AG10803 (cell line): ENCODE measurements at places on chromosomes 7 and 10.
A peak's percentile ranks its signal among the peaks of the same experiment; 100 is the strongest.

DNA sequence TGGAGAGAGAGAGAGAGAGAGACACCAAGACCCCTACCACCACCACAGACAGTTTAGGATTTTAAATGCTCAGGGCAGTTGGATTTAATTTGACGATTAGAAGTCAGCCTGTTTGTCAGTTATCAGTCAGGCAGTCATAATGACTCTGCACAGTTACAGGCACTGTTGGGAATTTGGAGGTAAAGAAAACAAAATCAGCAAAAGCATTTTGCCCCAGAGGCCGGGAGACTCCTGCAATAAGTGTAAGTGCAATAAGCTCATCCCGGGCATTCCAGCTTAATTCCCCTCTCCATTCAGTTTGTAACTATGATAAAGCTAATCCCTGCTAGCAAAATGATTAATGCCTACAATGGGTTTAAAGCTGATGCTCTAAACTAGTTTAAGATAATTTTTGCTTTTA lies 13.5 kb downstream of the SEMA3C start:
- DNase-seq: no peak

- peak; percentile 28 for DNase-seq
Observed at GRCh38 chr10:125038637-125039036, 96.7 kb downstream of the ZRANB1 start.

DNA sequence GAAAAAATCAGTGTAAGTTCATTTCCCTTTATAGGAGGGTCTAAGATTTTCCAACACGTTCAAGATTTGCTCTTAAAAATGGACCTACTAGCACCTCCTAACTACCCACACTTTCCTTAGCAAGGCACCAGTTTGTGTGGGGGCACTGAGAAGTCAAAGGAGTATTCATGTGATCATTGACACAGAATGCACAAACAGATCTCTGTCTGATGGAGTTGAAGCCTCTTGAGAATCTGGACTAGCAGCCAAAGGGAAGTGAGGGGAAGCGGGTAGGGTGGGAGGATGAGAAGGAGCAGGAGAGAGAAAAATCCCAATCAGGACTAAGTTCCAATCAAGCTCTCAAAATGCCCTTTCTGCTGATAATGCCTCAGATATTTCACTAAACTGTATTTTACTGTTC lies 4.1 kb downstream of the MMS19 start:
- DNase-seq: no peak

DNA sequence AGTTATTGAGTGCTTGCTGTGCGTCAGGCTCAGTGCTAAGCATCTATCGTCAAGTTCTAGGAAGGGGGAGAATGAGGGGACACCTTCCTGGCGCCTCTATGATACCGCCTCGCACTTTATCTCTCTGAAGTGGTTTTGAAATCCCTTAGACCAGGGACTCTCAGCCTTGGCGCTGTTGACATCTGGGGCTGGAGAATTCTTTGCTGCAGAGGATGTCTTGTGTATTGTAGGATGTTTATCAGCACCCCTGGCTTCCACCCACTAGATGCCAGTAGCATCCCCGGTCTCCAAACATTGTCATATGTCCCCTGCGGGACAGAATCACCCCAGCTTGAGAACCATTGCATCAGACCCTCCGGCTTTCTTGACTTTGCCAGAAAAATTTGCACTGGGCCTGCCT lies 285.5 kb downstream of the CCDC3 start:
- no peak for DNase-seq

GRCh38 chr7:150904011-150904909 lies 51.9 kb downstream of the AOC1 start:
- no peak for DNase-seq

GRCh38 chr10:17838080-17838648 lies 29.0 kb downstream of the MRC1 start:
- DNase-seq: peak; percentile 42

- DNase-seq: no peak
Observed at GRCh38 chr10:26706206-26706605, 8.7 kb downstream of the PDSS1 start.

- no peak for DNase-seq
Observed at GRCh38 chr7:101362334-101363195, at the start of gene COL26A1. COL26A1 (plus strand) TSS chr7:101362875; CDS start chr7:101363033, 158 bp downstream.

DNA sequence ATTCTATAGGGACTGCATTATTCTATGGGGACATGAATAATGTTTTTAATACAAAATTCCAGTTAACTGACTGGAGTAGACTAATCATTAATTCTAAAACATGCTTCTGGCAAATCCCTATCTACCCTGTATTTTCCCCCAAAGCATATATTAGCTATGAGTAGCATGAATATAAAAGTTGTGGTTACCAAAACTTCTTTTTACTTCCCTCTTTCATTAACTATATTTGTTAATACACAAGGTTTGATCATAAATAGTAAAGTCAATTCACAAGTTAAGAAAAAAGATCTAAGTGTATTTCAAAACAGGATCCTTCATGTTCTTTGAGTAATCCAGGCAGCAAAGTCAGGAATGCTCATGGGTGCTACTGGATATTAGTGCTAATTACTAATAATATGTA lies 2.9 kb upstream of the RALA start:
- DNase-seq: no peak

DNA sequence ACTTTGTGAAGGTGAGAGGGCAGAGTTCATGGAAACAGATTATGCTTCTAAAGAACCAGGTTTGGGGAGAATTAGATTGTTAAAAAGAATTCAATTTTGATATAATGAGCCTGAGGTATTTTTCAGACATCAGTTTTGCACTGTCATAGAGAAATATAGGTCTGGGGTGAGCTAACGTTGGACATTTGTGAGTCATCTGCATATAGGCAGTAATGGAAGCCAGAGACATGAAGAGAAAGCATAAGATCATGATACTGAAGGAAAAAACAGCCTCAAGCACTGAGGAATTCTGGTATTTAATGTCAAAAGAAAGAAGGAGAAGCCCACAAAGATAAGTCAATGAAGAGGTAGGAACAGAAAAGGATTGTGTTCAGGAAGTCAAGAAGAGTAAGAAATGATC lies 32.4 kb upstream of the COL1A2 start:
- no peak for DNase-seq

DNA sequence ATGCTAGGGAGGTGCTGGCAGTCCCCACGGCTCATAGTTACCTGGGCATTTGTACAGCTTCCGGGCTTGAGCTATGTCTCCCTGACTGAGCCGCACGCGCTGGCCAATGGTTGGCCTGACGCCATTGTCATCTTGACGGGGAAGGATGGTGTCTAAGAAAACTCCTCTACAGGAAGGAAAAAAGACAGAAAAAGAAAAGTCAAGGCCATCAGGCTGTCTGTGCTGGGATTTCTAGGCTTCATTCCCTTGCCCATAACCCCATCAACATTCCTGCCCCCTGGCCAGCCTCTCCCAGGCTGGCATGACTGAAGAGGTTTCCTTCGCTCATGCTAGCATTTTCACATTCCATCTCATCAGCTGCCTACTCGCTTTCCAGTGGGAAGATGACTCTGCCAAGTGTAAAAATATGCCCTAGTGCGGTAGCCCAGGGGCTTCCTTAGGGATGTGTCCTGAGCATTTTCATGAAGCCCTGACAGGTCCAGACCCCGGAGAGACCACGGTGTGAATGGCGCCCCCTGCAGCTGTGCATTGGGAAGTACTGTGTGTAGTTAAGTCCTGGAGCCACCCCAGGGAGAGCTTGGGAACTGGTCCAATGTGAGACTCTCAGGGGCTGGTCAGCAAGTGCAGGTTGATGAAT lies 54.5 kb upstream of the OPALIN start:
- DNase-seq: no peak

GRCh38 chr10:120098232-120098930 lies 205.9 kb downstream of the SEC23IP start:
- DNase-seq: no peak

DNA sequence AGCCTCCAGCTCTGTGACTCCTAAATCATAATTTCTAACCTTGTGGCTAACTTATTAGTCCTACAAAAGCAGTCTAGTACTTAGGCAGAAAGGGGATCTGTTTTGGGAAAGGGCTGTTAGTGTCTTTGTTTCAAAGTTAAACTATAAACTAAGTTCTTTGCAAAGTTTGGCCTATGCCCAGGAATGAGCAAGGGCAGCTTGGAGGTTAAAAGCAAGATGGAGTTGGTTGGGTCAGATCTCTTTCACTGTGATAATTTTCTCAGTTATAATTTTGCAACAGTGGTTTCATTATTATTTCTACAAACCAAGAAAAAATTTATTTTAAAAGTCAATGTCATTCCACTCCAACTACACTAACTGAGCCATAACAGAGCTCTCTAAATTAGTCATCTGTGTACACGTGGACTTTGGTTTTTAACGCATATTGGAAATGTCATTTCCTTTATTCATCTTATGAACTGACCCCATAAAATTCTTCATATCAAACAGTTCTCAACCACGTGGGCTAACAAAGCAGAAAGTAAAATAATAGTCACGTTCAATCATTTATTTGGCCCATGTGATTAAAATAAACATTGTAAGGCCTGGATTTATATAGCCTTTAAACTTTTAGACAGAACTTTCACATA lies 143.2 kb upstream of the C7orf33 start:
- DNase-seq: no peak

DNA sequence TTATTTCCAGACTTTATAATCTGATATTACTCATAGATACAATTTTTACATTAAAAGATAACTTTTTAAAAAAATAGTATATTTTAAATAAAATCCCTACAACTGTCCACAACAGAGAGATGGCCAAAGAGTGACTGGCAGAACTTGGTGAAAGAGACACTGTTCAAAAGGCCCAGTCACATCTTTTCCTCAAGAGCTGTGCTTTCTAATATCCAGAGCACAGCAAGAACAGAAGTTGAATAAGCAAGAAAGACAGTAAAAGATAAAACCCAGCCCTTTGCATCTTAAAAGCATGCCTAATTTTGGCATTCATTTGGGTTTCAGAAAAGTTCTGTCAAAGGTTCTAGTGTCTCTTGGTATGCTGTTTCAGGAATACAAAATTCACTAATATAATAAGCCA lies 6.9 kb downstream of the WASL start:
- DNase-seq: no peak

- DNase-seq: no peak
Observed at GRCh38 chr10:94641480-94641879, 42.0 kb upstream of the CYP2C18 start.

DNA sequence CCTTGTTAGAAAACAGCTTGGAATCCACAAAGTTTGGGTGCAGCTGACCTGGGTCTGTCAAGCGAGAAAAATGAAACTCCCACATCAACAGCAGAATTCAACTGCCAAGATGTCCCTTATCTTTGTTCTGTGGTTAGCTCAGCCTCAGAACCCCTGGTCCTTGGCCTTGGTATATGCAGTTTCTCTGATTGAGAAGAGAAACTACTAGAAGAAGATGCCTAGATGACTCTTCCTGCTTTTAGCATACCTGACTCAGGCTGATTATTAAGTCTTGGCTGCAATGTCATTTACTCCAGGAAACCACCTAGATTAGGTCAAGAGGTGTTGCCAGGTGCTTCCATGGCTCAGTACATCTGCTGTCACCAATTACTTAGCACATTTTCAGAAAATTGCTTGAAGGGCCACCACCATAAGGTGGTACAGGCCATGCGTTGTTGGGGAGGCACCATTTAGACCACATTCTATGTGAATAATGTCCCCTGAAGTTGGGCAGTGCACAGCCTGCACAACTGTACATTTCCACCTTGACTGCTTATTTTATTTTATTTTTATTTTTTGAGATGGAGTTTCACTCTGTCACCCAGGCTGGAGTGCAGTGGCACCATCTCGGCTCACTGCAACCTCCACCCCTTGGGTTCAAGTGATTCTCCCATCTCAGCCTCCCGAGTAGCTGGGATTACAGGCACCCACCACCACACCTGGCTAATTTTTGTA lies 59.4 kb upstream of the ZNF438 start:
- DNase-seq: no peak

GRCh38 chr10:124650820-124651401 lies 93.3 kb downstream of the FAM53B start:
- no peak for DNase-seq

DNA sequence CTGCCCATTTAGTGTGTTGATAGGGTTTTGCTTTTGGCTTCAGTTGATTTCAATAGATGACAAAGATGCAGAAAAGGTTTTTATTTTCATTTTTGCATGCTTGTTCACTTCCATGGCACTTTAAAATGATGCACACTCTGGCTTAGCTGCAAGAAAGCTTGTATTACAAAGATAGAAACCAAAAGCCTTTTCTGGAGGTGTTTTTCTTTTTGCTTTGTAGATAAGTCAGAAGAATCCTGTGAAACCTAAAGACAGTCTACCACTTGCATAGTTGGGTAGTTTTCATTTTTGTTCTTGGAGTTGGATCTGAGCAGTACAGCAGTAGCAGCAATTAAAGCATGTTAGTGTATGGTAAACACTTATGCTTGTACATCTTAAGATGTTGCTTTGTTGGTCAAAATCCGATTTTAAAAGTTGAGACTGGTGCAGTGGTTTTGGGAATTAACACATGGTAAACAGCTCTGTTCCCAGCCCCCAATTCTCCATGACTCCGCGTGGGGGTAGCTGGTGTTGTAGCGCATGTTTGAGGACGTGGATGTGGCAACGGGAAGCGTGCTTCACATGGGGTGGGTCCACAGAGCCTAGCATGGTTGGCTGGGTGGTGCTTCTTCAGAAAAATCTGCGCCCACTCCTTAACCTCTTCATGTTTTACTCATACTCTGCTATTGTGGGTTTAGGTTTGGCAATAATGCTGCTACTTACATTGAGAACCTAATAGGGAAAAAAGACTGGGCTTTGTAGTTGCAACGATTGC lies 19.8 kb downstream of the CCNY start:
- DNase-seq: peak; percentile 60

DNA sequence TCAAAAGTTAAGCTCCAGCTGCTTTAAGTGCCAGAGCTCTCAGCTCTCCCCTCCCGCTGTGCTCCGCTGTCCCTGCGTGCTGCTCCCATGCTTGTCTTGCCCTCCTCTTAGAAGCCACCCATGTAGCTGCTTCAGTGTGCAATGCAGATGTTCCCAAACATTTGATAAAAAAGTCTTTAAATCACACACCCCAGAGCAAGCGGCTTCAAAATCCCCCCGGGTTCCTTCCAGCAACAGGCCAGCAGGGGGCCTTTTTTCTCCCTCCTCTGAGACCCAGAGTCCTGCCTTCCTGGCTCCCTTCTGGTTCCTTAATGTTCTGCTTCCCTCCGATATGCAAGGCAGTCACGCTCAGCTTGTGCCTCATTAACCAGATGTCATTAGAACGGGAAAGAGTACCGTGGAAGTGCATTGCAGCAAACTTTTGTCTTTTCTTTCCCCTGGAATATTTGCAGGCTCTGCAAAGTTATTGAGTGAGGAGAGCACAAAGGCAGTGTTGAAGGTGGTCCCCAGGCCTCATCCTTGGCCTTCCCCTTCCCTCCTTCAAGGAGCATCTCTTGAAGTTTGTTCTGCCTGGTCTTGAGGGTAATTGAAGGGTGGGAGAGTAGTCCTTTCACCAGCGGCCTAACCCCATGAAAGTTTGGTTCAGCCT lies 25.5 kb downstream of the LDB3 start:
- DNase-seq: peak; percentile 78

GRCh38 chr7:159031135-159031701 lies 113.4 kb downstream of the VIPR2 start:
- no peak for DNase-seq

DNA sequence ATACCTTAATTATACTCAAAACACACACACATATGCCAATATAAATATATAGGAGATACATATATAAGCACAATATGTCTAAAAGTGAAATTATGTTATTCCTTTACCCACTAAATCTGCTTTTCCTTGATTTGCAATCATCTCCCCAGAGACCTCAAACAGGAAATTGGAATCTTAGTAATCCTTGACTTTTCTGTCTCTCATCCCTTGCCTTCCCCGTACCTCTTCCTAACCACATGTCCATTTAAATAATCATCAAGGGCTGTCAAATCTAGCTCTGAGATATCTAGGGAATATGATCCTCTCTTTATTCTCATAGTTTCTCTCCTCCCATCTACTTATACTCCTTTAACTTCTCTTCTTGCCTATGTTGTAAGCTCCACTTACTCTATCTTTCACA lies 336.6 kb downstream of the HGF start:
- DNase-seq: no peak
